Hematopoietic multipotent progenitor cell treated with erythropoietin and hydrocortisone succinate and interleukin-3 and kit ligand, for 17 days (in vitro differentiated cells): ENCODE measurements at places on chromosomes 4 and X.

GRCh38 chr4:124304941-124305340 is 407.6 kb downstream of the ANKRD50 start:
- DNase-seq, result no peak

DNA sequence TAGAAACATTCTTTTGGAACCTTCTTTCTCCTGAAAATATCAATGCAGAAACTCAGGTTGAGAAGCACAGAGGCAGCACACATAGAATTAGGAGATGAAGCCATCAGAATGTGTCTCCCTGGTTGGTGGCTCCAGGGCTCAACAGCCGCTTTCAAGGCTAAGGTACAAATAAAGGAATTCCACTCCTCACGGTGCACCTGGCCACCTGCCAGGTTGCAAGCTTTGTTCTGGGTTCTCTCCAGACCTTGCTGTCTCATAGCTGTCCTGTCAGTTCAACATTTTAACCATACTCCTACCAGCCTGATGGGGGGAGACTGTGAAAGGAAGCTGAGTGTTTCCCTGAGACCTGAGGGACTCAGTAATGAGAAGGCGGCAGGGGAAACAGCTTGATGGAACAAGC is 96.3 kb upstream of the HPF1 start:
- no peak for DNase-seq

GRCh38 chr4:155539746-155540145 is 126.9 kb upstream of the GUCY1A1 start:
- DNase-seq, result no peak

DNA sequence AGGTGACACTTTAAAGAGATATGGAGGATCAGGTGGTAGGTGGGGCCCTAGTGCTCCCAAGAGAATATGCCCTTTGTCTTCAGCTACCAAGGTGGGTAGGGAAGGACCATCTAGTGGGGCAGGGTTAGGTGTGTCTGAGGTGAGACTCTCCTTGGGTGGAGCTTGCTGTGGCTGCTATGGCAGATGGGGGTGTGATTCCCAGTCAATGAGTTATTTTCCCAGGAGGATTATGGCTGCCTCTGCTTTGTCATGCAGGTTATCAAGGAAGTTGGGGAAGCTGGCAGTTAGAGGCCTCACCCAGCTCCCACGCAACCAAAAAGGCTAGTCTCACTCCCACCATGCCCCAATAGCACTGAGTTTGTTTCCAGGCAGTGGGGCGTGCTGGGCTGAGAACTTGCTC is 18.0 kb upstream of the SPIN2A start:
- no peak for DNase-seq

DNA sequence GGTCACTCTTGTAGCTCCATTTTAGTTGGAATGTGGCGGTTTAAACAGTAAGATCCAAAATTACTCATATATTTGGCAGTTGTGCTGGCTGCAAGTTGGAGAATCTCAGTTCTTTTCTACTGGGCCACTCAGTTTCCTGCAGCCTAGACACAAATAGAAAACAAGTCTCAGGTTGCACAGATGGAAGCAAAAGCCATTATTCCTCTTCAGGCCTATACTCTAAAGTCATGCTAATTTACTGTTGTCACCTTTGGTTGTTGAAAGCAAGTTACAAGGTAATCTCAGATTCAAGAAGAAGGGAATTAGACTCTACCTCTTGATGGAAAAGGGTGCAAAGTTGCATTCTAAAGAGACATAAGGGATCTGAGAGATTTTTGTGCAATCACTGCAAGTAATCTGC is 345.4 kb downstream of the ADAM29 start:
- DNase-seq, result no peak

- no peak for DNase-seq
Measured at GRCh38 chr4:123438031-123438430, 41.4 kb downstream of the SPRY1 start.

- no peak for DNase-seq
Measured at GRCh38 chr4:154082760-154083535, 294.1 kb upstream of the SFRP2 start.

DNA sequence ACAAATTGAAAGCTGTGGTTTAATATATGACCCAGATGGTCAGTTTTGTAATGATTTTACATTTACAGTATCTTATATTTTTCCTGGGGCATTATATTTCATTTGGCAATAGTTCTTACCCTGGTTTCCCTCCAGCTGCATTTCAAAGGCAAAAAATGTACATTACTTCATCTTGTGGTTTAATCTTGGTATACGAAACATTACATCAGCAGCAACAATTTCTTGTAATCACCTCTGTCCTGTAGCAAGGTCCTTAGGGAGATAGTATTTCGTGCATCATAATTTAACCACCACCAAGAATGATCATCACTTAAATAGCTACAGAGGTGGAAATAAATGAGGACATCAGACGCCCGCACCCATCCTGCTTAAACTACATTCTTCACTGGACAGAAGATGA is 48.8 kb downstream of the HS6ST2 start:
- DNase-seq, result no peak

DNA sequence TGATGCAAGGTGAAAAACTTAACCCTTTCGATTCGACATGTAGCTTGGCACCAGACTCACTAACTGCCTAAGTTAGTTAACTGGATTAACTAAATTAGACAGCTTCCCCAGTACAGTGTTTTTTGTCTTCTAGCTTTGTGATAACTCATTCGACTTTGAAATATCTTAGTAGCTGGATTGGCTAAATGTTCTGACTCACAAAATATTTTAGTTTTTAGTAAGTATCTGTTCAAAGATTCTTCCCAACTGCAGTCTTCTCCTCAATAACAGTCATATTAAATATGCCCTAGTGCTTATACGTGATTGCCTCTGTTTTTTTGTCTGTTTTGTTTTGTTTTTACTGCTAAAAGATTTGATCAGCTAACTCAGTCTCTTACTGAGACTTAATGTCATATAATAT is 102.9 kb downstream of the KCNIP4 start:
- DNase-seq, result no peak

- DNase-seq, result no peak
Measured at GRCh38 chr4:135418353-135418752, 1216.8 kb upstream of the PABPC4L start.

GRCh38 chr4:22787753-22788375 is 95.1 kb downstream of the GBA3 start:
- DNase-seq, result no peak

DNA sequence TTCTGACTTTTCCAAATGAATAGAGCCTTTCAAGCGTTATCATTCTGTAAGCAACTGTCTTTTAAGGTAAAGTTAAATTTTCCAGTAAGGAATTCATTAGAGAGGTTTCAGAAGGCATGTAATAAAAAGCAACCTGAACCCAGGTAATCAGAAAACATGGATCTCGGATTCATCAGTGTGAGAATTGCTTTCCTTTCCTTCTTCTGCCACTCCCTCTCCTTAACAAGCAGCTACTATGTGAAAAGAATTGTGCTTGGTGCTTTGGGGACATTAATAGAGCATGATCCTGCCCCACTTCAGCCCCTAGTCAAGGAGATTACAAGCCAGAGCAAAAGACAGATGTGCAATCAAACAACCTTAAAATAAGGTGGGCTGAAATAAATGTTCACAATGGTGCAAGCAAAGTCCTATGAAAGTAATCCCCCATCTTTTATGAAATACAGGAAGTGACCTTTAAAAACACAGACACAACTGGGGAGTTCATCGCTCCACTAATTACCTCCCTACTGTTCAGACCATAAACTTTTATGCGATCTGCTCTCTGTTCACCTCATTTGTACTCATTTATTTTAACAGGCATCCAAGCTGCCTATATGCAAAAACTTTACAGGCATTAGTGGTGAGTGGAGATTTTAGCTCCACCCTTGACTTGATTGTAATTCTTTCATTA is 122.9 kb upstream of the RASGEF1B start:
- DNase-seq, result no peak

DNA sequence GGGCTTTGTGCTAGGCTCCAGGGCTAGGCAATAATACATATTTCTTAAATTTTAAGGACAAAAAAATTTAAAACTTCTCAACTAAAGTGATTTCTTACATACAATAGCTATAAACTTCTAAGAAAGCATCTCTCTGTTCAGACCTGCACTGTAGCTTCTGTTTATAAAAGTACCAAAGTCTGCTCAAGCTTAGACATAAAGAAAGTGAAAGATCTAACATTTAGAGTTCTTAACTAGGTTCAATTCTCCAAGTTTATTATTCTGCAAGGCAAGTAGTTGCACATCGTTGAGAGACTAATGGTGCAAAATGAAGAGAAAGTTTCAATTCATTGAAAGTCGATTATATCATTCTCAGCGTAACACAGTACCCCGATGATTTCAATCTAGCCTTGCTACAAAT is 857.4 kb upstream of the HTR2C start:
- no peak for DNase-seq

DNA sequence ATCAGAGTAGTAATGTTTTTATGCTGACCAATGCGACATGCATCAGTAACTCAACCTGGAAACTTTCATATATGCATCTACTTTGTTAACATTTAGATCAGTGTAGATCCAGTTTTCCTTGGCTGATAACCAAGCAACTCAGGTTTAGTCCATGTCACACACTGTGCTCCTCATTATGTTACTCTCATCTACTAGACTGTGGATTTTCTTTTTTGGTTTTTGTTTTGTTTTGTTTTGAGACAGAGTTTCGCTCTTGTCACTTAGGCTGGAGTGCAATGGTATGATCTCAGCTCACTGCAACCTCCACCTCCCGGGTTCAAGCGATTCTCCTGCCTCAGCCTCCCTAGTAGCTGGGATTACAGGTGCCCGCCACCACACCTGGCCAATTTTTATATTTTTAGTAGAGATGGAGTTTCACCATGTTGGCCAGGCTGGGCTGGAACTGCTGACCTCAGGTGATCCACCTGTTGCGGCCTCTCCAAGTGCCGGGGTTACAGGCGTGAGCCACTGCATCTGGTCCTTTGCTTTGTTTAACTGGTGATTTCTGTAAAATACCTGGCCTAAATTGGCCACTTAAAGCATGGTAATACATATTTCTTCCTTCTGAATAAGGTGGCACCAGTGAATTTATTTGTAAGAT is 48.6 kb downstream of the SMARCAD1 start:
- no peak for DNase-seq

GRCh38 chrX:13165266-13166189 is 121.1 kb upstream of the FAM9C start:
- DNase-seq, result no peak

DNA sequence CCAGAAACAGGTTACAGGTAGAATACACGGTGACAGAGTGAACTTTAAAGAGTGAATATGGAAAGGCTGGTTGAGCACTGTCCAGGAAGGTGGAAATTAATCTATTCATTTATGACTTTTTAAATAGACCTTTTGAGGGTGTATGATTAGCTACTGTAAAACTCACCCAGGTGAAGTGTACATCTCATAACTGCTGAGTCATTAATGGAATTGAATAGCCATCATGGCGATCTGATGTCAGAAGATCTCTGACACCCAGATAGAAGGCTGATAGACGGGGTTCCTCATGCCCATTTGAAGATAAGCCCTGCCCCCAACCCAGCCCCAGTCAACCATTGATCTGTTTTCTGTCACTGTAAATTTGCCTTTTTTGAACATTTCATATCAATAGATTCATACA is 84.0 kb downstream of the PRSS12 start:
- DNase-seq, result no peak

- DNase-seq, result peak; percentile 93
Measured at GRCh38 chr4:87017580-87018342, 83.0 kb downstream of the AFF1 start.

- no peak for DNase-seq
Measured at GRCh38 chr4:70606459-70606858, 14.4 kb downstream of the AMBN start.

DNA sequence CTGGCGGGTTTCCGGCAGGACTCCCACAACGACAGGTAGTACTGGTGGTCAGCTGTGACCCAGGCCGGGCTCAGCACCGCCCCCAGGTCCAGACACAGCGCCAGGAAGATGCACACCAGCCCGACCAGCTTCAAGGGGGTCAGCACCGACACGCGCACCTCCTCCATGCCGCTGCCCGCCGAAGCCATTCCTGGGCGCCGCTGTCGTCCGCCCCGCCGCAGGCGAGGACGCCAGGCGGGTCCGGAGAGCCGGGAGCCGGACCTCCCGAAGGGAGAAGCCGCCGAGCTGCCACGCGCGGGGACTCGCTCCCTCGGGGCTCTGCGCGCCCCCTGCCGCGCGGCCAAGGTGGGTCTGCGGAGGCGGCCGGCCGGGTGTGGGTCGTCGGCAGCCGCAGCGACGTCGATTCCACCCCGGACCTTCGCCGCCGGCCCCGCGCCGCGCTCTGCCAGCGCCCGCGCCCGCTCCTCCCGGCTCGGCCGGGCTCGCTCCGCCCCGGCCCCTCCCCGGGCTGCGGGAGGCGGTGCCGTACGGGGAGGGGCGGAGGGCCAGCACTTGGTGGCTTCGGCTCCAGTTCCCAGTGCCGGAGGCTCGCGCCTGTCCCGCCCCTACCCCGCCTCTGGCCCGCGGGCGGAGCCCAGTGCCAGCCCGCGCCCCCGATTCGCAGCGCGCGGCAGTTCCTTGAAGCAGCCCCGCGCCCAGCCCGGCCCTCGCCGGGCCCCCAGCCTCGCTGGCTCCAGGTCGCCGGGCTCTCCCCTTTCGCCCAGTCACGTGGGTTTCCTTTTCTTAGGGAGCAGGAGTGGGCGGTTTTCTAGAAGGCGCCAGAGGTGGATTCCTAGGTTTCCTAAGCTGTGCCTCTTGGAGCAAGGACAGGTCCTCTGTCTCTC is at the start of gene TMEM47:
Gene TMEM47, minus strand, starts transcription at position 444 of the 884 bp plus-strand sequence. Its CDS starts 256 bp downstream, at position 188.
- DNase-seq, result no peak

- DNase-seq, result no peak
Measured at GRCh38 chr4:81845761-81846160, 374.1 kb upstream of the RASGEF1B start.

DNA sequence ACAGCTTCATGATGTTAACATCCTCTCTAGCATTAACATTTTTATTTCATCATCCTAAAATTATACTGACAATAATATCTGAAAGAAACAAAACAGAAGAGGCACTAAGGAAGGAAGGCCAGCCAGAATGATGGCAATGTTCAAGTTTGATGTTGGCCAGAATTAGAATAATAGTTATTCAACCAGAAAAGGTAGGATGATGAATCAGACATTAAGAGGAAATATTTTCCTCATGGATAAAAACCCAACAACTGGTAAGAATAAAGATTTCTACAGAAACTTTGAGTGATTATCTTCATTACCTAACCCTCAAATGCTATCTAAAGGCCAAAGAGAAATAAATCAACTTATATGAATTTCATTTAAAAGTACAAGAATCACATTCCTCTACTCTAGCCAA is 105.2 kb downstream of the PDE5A start:
- DNase-seq, result no peak

- no peak for DNase-seq
Measured at GRCh38 chr4:56102601-56103000, 153.9 kb downstream of the CEP135 start.

DNA sequence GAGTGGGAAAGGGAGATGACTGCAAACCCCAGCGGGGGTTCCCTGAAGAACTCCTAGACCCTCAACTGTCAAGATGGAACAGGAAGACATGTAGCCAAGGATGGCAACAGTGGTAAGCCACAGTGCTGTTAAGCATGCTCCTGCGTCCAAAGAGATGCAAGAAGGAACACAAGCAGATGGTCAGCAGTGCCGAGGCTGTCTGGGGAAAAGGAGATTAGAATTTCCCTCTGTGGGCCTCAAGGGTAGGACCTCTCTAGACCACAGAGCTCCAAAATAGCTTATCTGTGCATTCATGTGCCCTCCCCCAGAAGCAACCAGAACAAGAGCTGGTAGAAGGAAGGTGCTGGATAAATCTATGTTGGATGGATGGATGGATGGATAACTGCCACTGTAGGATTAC is 82.0 kb upstream of the CPEB2 start:
- DNase-seq, result no peak

- no peak for DNase-seq
Measured at GRCh38 chr4:84583876-84584380, 1.0 kb downstream of the CDS1 start.
